Anterior cingulate cortex (tissue), 58 donors: ENCODE measurements at places on chromosomes 12 and 14.

DNA sequence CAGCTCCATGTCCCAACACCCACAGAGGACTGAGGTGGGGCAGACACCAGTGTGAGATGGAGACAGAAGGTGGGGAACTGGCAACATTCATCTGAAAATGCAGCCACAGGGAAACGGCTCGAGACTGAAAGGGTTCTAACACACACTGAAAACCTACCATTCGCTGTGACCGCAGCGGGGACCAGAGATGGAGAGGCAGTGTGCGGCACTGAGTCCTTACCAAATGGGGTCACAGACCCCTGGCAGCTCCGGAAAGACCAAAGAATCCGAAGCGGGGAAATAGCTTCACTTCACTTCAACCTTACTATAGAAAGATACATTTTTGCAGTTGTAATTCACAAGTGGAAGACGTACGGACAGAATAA, 9.6 kb downstream of the BAG5 start:
- no peak for DNase-seq

- no peak for DNase-seq
These were observed 34.8 kb downstream of the NFKBIA start for GRCh38 chr14:35369701-35370191.

- no peak for DNase-seq
These were observed 56.7 kb downstream of the EPS8 start for GRCh38 chr12:15732341-15733061.

- no peak for DNase-seq
These were observed 51.0 kb downstream of the MAGOHB start for GRCh38 chr12:10562306-10562933.

GRCh38 chr12:124184456-124184855, 110.4 kb upstream of the RFLNA start:
- no peak for DNase-seq

GRCh38 chr14:83874662-83875061, 1655.3 kb upstream of the FLRT2 start:
- no peak for DNase-seq

GRCh38 chr14:96989306-96989705, 192.1 kb downstream of the VRK1 start:
- DNase-seq, result no peak

- DNase-seq, result no peak
These were observed 910 bp upstream of the TM7SF3 start for GRCh38 chr12:27014859-27015729.

- no peak for DNase-seq
These were observed 10.3 kb upstream of the CD27 start for GRCh38 chr12:6434205-6435140.

DNA sequence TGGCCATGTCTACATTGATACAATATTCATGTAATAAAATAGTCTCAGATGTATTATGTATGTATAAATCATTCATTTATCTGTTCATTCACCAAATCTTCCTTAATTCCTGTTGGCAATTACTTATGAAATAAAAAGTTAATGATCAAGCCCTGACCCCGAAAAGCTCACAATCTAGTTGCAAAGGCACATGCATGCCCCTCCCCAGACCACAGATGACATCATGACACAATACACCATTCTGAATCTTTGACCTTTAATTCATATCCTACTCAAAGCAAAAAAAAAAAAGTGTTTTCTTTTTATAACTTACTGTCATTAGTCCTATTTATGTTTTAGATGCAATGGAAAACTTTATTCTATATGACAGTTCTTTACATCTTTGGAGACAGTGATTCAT, 346.9 kb downstream of the PRKD1 start:
- no peak for DNase-seq

- DNase-seq, result no peak
These were observed 2.3 kb upstream of the GARIN2 start for GRCh38 chr14:67186789-67187584.

DNA sequence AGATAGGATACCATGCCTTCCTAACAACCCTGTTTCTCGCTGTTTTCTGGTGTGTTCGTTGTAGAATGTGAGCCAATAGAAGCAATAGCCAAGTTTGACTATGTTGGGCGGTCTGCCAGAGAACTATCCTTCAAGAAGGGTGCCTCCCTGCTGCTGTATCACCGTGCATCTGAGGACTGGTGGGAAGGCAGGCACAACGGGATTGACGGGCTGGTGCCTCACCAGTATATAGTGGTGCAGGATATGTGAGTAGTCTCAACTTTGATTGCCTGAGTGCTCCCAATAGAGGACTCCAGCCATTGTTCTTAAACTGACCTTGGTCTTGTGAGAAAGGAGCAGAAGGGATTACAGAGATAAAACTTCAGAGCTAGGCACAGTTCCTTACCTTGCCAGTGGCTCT, 96.2 kb downstream of the KICS2 start:
- DNase-seq, result no peak

DNA sequence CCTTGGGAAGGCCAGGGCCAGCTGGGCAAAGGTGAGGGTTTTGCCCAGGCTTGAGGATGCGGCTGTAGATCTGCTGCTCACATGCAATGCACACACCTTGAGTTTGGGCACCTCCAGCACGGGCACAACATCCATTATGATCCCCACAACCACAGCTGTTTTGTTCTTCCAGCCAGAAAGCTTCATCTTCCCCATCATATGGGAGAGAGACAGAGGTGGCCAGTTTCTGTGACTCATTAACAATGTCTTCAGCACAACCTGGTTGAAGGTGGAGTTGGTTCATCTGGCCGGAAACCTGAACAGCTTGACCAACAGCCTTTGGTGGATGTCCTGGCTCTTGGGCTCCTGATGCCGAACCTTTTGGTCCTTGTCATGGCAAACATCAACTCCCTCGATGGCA, 163.7 kb upstream of the CCND2 start:
- no peak for DNase-seq

GRCh38 chr12:56300644-56301464, 724 bp upstream of the CS start:
- no peak for DNase-seq

DNA sequence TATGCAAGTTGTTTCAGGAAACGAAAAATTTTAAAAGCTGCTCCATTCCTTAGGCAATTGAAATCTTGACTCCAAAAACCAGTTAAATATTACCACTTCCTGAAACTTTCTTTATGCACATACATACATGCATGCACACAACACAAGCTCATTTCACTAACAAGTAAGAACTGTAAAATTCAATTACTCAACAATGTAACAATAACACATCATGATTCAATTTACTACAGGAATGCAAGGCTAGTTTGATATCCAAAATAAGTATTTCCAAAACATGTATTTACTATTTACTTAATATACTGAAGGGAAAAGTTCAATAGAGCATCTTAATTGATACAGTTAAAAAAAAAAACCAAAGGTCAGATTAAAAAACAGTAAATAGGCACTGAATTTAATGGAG, 19.6 kb downstream of the NAP1L1 start:
- DNase-seq, result no peak

DNA sequence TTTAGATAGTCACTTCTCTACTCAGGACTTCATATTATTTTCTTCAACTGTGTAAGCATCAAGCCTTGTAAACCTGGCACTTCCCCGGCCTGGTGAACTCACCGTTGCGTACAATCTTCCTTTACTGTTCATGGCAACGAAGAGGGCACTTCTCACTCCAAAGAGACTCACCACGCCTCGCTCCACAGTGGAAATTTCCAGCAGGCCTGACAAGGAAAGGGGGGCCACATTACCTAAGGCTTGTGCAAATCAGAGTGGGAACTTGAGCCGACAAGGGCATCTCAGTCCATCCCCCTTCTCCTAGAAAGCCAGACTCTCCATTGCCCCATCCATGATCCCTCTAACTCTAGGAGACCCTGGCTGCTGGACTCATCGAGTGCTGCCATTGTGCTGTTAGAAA, 1.6 kb downstream of the FGF6 start:
- no peak for DNase-seq

- DNase-seq, result no peak
These were observed 56.1 kb downstream of the EPS8 start for GRCh38 chr12:15733136-15733535.

GRCh38 chr14:104843442-104844305, 21.4 kb upstream of the CEP170B start:
- DNase-seq, result no peak

- DNase-seq, result no peak
These were observed 266.9 kb downstream of the KTN1 start for GRCh38 chr14:55846826-55847446.

- DNase-seq, result no peak
These were observed 375.0 kb downstream of the TRHDE start for GRCh38 chr12:72647139-72647538.

DNA sequence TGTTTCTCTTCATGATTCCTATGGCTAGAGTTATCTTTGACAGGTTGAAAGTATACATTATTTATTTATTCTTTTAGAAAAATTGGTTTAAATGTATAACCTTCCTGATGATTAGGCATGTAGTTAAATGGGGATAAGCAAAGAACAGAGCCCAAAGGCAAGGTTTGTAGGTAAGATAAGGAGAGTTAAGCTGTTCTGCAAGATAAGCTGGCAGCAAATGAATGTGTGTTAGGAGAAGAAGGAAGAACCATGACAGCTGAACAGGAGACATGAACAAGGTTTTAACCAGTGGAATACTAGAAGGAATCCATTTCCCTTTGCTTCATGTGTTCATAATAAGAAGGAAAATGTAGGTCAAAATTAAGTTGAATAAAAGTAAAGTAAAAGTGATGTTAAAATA, 1330.1 kb upstream of the USP15 start:
- no peak for DNase-seq

DNA sequence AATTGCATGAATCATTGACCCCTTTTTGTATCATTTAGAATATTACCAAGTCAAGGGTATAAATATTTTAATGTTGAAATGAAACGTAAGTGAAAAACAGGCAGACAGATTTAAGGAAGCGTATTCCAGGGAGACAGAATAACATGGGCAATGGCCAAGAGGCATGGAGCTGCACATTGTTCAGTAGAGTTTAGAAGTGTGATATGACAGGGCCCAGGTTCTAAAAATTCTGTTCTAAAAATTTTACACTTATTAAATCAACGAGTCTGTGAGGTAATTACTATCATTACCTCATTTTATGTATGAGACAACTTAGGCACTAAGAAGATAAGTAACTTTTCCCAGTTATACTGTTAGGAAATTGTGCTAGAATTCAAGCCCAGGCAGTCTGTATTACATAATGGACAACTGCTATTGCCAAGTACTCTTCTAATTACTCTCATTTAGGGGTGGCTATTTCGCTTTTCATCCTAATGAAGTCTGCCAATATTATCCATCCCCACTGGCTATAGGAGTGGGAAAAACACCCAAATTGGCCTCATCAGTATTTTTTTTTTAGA, 103.2 kb upstream of the NAV3 start:
- no peak for DNase-seq

DNA sequence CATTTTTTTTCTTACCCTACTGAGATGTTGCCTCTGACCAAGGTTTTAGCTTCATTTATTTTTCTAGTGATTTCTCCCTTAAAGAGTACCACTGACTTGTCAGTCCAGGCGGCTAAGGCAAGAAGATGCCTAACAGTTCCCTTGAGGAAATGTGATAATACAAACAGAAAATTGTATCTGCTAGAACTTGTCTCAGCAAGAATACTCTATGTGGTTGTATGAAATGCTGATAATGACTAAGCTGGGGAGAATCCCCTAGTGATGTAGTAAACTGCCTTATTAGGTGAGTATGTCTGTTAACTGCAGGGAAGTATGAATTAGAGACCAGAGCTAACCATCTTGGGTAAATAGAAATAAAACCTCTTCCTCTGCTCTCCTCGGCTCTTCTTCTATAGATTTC, 6.7 kb downstream of the C12orf54 start:
- DNase-seq, result no peak

DNA sequence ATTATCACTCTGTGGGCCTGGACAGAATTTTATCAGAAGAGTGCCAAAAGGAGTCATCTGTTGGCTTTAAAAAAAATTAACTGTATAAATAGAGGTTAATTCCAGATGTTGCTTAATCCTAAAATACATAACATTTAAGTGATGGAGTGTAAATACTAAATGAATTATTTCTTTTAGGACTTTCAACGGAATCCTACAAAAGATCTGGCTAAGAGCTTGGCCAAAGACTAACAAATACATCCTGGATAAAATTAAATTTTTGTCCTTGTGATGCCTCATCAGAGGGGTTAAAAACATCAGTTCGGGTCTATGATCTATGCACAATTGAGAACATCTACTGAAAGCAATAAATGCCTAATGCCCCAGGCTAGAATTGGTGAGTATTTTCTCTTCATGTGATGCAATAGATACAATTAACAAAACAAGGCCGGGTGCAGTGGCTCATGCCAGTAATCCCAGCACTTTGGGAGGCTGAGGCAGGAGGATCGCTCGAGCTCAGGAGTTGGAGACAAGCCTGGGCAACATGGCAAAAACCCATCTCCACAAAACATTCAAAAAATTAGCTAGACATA, 49.8 kb upstream of the RAP1B start:
- DNase-seq, result no peak

GRCh38 chr12:59689776-59690175, 93.9 kb downstream of the SLC16A7 start:
- DNase-seq, result no peak

DNA sequence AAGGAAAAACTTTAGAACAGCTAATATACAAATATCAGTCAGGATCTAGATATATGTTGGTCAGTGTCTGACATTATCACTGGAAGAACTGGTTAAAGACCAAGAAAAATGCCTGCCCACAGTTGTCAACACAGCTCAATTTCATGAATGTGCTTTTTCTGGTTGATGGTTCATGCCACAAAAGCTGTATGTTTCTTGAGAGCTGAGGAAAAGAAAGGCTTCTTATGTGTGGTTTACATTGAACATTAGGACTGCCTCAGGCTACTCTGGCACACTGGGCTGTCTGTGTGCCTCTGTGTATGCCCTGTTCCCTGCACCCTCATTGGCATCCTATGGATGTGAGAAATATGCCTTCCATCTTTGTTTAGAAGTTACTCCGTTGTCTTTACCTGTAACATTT, 218.8 kb upstream of the RGS6 start:
- no peak for DNase-seq

GRCh38 chr12:38772437-38772836, 133.0 kb downstream of the CPNE8 start:
- no peak for DNase-seq

DNA sequence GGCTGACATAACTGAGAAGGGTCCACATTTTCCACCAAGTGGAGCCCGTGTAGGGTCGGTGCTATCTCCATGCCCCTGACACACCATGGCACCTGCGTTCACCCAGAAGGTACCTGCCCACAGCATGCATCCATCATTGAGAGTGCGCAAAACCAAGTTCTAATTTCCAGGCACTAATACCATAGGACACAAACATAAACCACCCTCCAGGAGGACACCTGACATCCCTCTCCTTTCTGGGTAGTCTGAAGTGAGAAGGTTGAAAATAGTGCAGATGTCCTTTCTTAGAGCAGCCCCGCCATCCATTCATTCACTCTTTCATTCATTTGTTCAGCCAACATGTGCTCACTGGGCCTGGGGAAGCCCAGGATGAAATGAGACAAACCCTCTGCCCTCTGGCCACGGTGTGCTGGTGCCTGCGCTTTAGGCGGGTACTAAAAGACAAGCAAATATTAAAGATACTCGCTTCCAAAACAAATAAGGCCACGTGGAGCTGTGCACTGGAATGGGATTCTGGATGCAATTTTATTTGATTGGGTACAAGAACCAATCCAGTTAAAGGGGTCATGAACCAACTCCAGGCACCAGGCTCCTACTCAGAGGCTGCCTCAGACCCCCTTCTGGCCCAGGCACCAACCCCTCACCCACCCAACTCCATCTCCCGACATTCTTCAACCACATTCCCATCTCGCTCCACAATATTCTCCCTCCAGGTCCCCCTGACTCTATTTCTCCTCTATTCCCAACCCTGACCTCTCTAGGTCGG, 1.2 kb downstream of the TTC7B start:
- no peak for DNase-seq
